Right renal cortex interstitium (tissue), 3 donors: ENCODE measurements at places on chromosomes 11 and 22.

GRCh38 chr22:47452184-47452583, 689.7 kb downstream of the TBC1D22A start:
- DNase-seq = no peak

DNA sequence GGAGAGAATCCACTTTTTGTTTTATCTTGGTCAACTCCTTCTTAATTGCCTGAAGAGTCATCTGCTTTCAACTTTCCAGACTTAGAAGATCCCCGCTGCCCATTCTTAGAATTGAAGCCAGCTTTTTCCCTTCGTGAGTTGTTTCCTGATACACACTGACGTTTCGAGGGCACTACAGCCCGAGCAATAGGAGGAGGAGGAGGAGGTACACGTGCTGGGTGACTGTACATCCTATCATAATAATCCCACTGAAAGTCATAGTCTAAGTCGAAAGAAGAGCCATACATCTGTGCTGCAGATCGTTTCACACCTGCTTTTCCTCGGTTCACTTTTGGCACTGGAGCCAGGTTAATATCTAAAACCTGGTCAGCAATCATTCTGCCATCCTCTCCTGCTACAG, 606.1 kb downstream of the DLG2 start:
- DNase-seq = no peak

- DNase-seq = no peak
Measured at GRCh38 chr11:8320076-8320475, 56.4 kb upstream of the LMO1 start.

DNA sequence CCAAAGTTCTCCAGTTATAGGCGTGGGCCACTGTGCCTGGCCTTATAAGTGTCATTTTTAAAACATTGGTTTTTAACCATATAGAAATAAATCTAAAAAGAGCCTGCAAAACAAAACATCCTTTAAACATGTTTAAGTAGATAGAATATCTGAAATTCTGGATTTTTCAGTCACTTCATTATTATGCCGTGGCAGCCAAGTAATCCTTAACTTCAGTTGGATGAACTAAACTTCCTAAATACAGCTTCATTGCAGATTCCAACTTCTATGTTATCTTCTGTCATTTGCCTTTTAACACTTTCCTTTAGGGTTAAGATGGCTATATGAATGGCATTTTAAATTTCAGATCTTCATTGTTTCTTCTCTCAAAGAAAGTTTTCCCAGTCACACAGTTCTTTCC, 291.4 kb downstream of the TMEM135 start:
- no peak for DNase-seq

DNA sequence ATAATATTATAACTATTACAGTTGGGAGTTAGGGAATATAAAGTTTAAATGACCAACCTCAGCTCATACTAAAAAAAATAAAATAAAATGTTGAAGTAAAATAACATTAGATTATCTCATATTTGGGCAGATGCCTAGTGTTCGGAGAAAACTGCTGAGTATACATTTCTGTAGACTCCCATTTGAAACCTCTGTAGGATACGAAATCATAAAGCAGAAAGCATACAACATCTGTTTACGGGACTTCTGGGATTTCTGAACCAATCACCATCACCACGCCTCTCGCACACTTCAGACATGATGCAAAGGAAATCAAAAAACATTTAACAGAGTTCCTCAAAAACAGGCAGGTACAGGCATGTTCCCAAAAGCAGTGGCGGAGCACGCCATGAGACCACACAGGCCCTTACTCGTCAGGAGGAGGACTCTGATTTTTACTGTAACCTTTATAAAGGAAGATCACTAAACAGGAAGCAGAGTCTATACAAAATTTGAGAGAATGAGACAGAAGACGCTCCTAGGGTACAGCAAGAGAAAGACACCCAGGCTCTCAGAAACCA, 8.6 kb downstream of the ZNF195 start:
- DNase-seq = no peak

DNA sequence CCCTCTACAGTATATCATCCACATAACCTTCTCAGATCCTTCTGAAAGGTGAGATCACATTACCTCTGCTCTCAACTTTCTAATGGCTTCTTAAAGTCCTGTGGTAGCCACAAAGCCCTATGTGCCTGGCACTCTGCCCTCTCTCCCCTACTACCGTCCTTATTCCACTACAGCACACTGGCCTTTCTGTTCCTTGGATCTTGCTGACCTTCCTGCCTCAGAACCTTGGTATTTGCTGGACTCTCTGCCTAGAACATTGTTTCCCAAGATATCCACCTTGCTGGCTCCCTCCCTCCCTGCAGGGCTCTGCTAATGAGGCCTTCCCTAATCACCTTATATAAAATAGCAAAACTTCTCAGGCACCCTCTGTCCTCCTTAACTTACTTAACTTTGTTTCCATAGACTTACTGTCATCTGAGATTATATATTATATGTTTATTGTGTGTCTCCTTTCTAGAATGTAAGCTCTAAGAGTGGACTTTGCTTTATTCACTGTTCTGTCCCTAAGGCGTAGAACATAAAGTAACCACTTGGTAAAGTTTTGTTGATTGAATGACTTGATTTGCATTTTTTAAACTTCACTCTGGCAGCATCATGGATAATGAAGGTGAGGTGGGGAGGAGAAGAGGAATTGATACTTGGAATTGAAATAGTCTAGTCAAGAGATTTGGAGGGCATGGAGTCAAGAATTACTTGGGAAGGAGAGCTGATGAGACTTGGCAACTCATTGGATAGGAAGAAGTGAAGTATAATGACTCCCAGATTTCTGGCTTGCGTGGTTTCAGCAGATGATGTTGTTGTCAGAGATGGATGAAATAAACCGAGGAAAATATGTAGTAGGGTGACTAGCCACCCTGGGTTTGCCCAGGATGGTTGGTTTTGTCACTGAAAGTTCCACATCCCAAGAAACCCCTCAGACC, 10.5 kb downstream of the POLD3 start:
- no peak for DNase-seq

DNA sequence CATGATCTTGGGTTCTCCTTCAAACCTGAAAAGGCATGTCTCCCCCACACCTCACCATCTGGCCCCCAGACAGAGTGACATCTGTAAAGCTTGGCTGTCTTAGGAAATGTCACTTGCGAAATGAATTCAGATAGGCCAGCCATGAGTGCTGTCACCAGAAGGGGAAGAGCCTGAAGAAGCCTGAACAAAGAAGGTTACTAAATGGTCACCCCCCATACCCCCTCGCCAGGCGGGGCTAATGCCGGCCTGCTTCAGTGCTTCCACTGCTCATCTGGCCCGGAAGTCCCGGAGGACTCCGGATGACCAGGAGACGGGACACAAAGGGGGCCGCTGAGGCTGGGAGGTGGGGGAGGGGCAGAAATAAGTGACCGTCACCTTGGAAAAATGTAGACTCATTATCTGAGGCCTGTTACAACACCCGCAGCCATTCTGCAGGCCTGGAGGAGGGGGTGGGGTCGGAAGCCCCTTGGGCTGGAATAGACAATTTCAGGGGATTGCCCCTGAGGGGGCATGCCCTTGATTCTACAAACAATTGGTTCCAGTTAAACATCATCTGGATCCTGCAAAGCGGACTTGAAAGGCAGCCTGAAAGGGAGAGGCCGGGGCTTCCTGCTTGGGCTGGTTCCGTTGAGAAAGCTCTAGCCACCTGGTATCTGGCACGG, 43.2 kb downstream of the NAT10 start:
- DNase-seq = no peak

- DNase-seq = no peak
Measured at GRCh38 chr22:40363059-40363458, 7.3 kb upstream of the SGSM3 start.

GRCh38 chr11:81112718-81113117, 1620.9 kb downstream of the FAM181B start:
- DNase-seq = no peak

- no peak for DNase-seq
Measured at GRCh38 chr22:29733362-29734201, 13.8 kb downstream of the CABP7 start.

- no peak for DNase-seq
Measured at GRCh38 chr22:42813501-42813900, 43.6 kb downstream of the ARFGAP3 start.

GRCh38 chr11:60513496-60514460, 1.4 kb upstream of the MS4A13 start:
- no peak for DNase-seq

GRCh38 chr11:35859301-35859700, 84.6 kb upstream of the LDLRAD3 start:
- DNase-seq = no peak

DNA sequence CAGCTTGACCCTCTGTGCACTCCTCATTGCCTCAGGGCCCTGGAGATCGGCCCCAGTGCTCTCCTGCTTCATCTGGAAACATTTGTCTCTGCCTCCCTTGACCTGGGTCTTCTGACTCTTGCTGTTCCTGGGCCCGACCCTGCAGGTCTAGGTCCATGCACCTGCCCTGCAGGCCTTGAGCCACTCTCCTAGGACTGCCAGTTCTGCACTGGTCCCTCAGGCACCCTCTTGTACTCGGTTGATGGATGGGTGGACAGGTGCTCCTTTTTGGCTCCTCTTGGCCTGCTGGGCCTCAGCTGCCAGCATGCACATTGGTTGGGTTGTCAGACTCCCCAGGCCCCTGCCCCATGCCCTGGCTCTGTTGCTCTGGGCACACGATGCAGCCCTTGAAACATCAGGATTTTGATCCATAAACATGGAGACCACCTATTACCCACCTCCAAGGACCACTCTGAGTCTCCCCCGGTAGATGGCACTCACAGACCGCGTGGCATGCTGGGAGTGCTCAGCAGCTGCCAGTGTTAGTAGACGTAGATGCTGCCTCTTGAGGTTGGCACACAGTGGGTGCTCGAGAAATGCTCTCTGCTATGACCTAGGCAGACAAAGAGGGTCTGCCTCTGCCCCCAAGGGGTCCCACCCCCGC, 20.2 kb upstream of the ACR start:
- no peak for DNase-seq

- DNase-seq = no peak
Measured at GRCh38 chr22:42862045-42862734, 5.1 kb upstream of the ARFGAP3 start.

- DNase-seq = no peak
Measured at GRCh38 chr22:44181912-44182587, 1.3 kb downstream of the PARVG start.

GRCh38 chr11:126981635-126982034, 18.9 kb downstream of the KIRREL3 start:
- no peak for DNase-seq

DNA sequence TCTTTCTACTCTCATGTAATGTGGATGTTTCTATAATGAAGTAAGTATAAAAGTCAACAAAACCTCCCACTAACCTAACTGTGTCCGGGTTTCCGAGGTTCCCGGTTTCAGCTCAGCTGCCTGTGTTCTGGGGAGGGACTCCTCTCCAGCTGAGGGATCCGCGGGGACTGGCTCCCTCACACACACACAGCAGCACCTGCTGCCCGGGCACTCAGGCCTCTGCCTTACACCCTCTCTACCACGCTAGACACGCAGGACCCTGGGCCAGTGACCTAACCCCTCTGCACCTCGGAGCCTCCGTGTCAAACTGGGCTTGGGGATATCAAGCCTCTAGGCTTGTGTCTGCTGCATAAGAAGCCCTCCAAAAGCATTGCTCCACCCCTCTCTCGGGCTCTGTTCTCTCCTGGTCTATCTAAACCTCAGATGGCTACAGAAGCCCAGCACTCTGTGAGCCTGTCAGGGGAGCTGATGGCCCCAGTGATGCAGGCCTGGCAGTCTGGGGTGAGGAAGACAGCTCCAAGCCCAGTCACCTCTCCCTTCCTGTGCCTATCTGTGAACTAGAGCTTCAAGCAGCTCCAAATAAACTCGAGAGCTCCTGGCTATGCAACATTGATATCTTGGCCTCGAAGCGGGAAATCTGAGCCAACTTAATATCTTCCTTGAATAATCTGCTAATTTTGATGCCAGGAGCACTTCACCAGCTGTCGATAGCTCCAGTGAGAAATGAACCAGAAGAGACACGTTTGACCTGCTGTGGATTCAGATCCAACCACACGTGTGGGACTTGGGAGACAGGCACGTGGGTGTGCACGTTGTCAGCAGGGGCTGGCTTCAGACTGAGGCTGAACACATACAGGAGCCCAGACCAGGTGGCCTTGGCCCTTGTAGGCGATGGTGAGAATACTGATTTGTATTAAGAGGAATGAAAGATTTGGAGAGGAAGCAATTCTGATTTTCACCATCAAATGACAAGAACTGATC, 232.7 kb upstream of the B3GAT1 start:
- DNase-seq = no peak

- no peak for DNase-seq
Measured at GRCh38 chr11:19713196-19714021, 772 bp downstream of the NAV2 start.

DNA sequence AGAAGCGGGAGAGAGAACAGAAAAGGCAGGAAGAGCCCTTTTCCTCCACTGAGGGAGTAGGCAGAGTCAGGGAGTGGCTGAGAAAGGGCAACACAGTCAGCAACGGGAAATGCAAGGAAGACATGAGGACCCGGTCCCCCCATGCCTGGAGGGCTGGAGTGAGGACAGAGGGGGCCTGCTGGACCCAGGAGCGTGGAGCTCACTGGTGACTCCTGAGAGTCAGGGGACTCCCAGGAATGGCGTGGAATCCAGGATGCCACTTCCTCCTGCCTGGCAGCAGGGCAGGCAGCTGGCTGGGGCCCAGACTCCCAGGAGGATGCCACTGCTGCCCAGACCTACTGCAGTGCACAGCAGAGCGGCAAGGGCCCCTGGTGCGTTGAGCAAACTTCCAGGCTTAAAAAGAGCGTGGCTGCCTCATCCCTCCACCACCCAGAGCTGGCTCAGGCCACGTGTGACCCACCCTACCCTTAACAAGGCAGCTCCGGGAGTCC, 11.3 kb downstream of the C11orf21 start:
- DNase-seq = no peak

GRCh38 chr11:132475026-132475425, 1057.3 kb downstream of the OPCML start:
- DNase-seq = no peak
